ENCODE measurements at places on chromosomes 12 and 14. TPM values are rescaled to one million over a fixed set of nuclear protein-coding genes. Genes with fewer than 3 reads are reported as not detected.

DNA sequence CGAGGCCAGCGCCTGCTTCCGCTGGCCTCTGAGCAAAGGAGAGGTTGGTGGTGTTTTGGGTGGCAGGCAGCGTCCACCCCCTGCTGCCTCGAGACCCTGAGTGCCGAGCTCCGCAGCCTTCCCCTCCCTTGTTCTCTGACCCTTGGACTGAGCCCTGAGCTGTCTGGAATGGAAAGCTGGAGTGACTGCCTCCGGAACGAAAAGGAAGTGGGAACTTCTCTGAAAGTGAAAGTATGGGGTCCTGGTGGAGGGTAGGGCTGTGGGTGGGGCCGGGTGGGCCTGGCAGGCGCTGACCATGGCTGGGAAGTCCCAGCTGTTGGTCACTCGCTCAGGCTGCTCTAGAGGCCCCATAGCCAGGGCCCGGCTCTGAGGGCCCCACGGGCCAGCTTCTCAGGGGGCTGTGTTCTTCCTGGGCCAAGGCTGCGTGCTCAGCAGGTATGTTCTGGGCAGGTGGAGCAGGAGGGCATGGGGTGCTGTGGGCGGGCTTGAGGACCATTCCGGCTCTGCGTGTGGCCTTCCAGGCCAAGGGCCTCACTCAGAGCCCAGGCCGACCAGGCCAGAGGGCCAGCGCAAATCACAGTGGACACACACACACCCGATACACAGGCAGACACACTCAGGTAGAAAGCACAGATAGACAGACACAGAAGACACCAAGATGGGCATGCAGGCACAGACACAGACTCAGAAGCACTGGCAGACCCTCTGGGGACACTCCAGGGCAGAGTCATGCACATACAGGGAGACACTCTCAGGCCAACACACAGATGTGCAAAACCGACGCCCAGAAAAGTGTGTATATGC is at the start of gene EXOC3L4:
Gene EXOC3L4, plus strand, starts transcription at position 320 of the 804 bp plus-strand sequence. CDS start 5,495 bp downstream, outside the sequence.
- no peak for DNase-seq

GRCh38 chr14:33693237-33693636 is 257.6 kb downstream of the EGLN3 start:
- no peak for DNase-seq

GZMH gene
- not detected for total RNA-seq

DNA sequence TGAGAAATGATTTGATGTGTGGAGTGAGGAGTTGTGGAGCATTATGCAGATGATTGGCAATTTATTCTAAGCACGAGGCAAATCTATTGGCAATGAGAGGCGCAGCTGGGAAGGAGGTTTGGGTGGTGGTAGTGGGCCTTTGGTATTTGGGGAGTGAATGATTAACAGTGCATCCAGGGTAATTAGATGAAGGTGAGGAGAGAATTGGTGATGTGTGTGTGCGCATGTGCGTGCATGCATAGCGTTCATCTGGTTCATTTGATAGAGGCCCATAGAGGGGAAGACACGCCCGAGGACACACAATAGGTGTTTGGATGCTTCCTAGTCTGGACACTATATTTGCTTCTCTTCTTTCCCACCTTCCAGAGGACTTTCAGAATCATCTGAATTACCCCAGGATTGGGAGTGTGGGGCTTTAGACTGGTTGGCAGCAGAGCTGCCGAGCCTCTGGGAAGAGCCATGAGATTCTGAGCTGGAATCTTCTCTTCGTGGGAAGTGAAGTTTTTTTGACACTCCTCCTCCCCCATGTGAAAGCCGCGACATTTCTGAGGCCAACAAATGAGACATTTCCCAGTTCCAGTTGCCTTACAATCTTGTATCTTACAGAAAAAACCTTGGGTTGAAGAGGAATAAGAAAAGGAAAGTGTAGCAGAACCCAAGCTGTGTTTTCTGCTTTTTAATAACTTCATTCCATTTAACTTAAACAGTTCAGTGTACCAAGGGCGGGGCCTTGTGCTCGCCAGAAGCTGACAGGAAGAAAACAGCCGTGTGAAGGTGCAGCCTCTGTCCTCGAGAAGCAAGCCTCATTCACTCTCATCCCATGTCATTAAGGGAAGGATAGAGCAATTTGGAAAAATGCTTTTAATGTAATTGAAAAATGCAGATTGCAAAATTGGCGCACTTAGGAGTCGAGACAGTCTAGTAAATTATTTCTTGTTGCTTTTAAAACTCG is 65.2 kb downstream of the SLC25A47 start:
- DNase-seq = no peak

GRCh38 chr12:127282786-127283565 is 984.0 kb upstream of the TMEM132C start:
- DNase-seq = no peak

DNA sequence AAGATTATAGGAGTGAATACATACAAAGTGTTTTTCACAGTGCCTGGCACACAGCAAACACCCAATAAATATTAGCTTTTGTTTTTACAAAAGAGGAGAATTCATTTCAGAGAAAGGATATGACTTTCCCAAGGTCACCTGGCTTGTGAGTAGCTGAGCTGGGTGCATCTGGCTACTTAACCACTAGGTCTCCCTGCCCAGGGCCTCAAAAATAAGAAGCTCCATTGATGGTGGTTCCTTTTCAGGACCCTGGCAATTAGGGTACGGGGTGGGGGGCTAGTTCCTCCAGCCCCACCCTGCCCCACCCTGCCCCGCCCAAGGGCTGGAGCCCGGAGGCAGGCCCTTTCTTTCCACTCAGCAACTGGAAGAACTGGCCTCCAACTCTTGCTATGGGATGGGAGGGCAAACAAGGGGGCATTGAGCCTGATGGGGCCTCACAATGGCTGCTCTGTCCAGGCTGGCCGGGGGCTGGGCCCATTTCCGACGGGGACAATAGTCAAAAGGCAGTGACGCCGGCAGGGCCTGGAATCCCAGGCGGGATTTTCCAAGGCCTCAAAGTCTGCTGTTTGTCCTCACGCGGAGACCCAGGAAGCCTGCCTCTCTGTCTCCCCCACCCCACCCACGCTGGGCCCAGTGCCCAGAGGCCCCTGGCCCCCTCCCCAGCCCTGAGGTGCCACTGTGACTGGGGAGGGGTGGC is 8.2 kb upstream of the ATG101 start:
- no peak for DNase-seq

GRCh38 chr14:62943202-62943601 is 102.1 kb downstream of the KCNH5 start:
- no peak for DNase-seq

SERPINA12 gene
- not detected for total RNA-seq

ARHGAP9 gene
- not detected for total RNA-seq

SPTB gene
- 6.6 TPM for total RNA-seq

GRCh38 chr12:58564721-58565120 is 355.6 kb downstream of the LRIG3 start:
- no peak for DNase-seq

GRCh38 chr14:74580275-74580672 is 31.8 kb downstream of the LTBP2 start:
- peak; percentile 27 for DNase-seq

GRCh38 chr12:97875064-97875463 is 412.5 kb downstream of the RMST start:
- DNase-seq = no peak

GRCh38 chr12:60279221-60279620 is 683.4 kb downstream of the SLC16A7 start:
- no peak for DNase-seq

DNA sequence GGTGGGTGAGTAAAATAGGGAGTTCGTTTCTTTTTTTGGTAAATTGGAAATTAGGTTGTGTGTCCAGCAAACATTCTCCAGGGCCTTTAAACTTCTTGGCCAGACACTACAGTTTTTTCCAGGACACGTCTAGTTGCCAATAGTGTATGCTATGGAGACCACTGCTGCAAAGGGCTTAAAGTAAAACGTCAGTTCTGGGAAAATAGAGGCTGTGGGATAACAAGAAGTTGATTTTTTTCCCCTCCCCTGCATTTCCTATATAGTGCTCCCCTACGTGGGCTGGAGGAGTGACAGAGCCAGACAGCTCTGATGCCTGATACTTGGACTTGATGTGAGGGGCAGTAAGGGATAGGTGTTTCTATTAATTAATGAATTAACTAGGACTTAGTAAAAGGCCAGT is 2.4 kb downstream of the ACVR1B start:
- DNase-seq = no peak

DNA sequence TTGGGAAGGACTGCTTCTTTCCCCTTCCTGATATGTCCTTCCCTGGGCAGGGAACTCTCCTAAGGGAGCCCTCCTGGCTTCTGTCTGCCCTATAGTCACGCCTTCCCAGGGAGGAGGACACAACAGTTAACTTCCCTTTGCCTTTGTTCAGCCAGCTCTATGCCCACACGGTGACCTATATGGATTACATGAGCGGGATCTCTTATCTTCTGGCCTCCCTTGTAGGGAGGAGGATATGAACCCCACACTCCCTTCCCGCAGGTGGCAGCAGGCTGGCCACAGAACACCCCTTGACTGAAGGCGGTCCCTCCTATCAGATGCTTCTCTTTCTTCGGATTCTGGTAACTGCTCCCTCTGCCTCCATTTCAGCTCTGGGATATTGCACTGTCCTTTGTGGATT is 135.6 kb upstream of the MAX start:
- DNase-seq = no peak

- no peak for DNase-seq
Observed at GRCh38 chr12:129351481-129351880, 498.2 kb downstream of the GLT1D1 start.

- no peak for DNase-seq
Observed at GRCh38 chr12:61490526-61491498, 769.4 kb upstream of the USP15 start.

DNA sequence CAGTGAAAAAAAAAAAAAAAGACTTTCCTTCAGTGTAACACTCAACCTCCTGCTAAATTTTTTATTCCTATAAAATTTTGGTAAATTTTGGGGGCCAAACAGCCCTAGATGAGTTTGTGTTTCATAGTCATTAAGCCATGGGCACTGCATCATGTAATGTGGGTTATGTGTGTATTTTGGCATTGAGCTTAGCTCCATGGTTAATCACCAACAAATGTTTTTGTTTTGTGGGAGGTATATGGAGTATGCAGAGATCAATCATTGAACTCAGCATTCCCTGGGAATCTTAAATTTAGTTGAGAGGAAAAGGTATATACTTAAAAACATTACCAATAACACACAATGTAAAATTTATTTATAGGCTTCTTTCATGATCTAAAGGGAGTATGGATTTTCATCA is 8.5 kb upstream of the ARMH4 start:
- no peak for DNase-seq

GRCh38 chr12:59186451-59186850 is 266.1 kb upstream of the LRIG3 start:
- DNase-seq = no peak

DNA sequence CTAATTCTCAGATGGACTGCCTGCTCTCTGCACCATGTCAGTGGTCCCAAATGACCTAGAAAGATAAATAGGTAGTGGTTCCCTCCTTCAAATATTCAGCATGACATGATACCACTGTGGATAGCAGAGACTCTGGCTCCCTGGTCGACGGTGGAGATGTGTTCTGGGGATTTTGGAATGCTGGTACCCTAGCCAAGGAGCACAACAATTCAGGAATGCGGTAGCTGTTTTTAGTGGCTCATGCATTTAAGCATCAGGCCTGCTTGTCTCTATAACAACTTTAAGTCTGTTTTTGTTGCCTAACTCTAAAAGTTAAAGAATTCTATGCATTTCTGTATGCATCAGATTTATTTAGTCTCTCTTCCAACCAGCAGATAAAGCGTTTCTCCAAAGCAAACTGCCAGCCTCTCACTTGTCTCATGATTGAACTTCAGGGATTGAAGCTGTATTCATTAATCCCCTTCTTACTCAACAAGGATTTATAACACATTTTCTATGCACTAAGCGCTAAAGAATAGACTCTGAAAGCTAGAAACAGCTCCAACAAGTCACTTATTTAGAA is 164.9 kb upstream of the BMP4 start:
- no peak for DNase-seq

CCDC184 gene
- 0.22 TPM for total RNA-seq

TOGARAM1 gene
- 13.3 TPM for total RNA-seq

- DNase-seq = no peak
Observed at GRCh38 chr12:78457938-78458337, 406.6 kb upstream of the SYT1 start.

DNA sequence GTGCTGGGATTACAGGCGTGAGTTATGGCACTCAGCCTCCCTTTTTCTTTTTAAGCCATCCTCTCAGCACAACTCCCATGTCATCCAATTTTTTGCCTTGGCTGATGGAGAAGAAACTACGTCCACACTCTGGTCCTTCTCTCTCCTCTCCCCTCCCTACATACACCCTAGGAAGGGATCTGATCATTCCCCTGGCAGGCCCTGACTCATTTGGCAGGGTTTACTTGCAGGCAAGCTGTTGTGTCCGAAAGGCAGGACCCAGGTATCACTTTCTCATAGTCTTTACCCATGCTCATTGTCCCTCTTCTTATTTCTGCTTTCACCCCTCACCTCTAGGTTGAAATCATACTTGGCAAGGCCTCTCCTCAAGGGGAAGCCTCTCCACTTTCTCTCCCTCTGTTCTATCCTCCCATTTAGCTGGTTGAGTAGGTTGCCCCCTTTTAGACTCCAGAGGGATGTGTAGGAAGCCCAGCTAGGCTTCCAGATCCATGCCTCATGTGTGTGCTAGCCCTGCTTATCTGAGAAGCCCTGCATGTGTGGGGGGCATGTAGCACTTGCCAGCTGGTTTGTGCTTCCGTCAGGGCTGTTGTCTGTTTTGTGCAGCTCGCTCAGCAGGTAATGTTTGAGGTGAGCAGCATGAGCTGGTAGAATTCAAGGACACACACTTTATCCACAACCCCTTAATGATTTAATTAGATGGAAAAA is 14.8 kb downstream of the GPR19 start:
- DNase-seq = no peak

DNA sequence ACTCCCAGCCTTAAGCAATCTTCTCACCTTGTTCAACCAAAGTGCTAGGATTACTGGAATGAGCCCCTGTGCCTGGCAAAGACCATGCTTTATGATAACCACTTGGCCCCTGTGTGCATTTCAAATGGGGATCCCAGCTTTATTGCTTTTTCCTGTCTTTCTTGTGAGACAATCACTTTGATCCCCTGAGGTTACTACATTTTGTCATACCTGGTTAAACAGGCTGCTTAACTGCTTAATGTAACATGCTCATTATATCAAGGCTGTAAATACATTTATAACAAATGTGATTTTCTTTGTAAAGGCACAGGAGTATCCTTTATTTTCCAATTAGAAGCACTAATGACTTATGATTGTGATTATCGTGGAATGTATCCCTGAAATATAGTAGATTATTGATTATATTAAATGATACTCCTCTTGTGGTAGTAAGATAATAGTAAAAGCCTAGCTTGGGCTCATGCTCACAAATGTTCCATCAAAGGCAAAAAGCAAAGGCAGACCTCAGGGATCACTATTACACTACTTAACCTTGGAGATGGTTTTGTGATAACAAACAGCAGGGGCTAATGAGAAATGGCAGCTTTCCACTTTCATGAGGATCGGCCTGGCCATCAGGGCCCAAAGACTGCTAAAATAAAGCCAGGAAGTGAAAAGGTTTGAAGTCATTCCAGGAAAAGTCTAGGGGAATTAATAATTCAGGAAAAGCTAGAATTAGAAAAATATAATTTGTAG is 290.8 kb upstream of the MDGA2 start:
- no peak for DNase-seq

GRCh38 chr14:41642367-41642766 is 35.7 kb downstream of the LRFN5 start:
- no peak for DNase-seq

GRCh38 chr12:57131896-57132744 is 3.8 kb downstream of the LRP1 start:
- no peak for DNase-seq

TCP11L2 gene
- total RNA-seq = 16.4 TPM

- no peak for DNase-seq
Observed at GRCh38 chr14:88933191-88933590, 108.7 kb downstream of the TTC8 start.

GRCh38 chr14:77128414-77128891 is 13.1 kb downstream of the ZDHHC22 start:
- DNase-seq = no peak

RNASE3 gene
- total RNA-seq = not detected

TRPV4 gene
- total RNA-seq = 2.2 TPM

OTX2 gene
- not detected for total RNA-seq

All from chondrocyte (in vitro differentiated cells).